DMS53 (cell line): ENCODE measurements at places on chromosomes 5 and 9.

DNA sequence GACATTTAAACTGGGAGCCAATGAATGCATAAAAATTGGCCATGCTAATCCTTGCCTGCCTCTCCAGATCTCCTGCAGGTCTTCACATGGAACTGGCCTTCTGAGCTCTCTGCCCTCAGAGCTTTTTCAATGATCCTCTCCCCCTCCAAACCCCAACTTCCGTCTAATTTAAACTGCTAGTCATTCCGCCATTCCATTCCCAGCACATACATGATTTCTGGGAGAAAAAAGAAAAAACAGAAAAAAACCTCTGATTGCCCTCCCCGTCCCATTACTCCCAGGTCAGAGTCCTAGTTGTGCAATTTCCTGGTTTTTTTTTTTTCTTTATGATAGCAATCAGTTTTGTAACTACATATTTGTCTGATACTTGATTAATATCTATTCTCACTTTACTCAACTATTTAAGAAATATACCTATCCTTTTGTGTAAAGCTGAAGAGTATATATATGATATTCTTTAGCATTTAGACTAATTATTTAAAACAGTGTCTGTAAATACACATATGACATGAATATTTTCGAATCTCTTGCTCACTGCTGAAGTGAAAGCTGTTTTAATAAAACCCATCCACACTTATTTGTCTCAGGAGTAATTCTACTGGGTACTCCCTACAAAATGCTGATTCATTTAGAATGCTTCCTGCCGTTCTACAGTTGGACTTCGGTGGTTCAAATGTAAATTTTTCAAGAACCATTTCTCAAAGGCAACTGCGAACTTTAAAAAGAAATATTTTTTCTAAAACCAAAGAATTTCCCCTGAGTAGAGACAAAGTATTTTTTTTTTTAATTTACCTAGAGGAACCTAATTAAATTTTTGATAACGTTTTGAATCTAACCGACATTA lies 1.6 kb downstream of the HINT1 start:
- DNase-seq: peak; percentile 44

- peak; percentile 97 for DNase-seq
Measured at GRCh38 chr5:168268949-168269936, 22.2 kb upstream of the WWC1 start.

- no peak for DNase-seq
Measured at GRCh38 chr5:66812291-66812690, 216.1 kb downstream of the MAST4 start.

DNA sequence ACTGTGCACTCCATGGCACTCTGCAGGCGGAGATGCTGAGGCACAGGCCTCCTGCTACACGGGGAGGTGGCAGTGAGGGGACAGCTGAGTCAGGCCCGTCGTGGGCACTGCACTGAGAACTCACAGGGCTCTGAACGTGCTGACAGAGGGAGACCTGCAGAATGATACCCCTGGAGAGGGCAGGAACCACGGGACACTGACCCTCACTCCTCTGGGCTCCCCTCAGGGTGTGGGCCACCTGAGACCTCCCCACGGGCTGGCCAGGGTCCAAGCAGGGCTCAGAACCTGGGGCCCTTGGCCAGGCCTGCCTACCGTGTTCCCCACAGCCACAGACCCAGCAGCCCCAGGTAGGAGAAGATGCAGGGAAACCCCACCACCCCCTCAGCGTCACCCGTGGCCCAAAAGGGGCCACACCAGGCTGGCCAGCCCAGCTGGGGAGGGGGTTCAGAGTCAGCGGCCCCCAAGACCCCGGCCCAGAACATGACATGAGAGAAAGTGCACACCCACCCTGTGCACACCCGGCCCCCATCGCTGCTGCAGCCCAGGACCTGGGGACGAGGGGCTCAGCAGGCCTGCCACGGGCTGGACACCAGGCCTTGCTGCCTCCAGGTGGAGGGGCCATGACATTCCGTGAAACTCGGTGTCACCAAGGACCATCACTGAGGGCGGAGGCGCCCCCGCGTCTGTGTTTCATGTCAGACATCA lies 30.9 kb downstream of the GLT6D1 start:
- DNase-seq: no peak

- DNase-seq: no peak
Measured at GRCh38 chr9:546797-547223, 294.7 kb upstream of the DMRT1 start.

DNA sequence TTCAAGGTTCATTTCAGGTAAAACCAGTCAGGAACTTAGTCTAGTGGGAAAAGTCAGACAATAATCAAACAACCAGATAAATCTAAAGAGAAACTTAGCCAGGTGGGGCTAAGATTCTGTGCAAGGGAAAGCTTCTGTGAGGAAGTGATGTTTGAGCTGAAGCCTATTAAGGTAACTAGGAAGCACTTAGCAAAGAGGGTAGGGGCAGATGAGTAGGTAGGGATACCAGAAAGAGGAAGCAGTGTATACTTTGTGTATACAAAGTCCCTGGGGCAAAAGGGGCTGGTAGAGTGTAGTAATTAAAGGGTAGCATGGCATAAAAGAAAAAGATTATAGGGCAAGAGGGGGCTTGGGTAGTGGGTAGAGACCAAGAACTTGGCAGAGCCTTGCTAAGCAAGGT lies 3.6 kb upstream of the SPATA24 start:
- DNase-seq: no peak

GRCh38 chr5:180121826-180122413 lies 50.4 kb upstream of the RNF130 start:
- DNase-seq: no peak

- DNase-seq: no peak
Measured at GRCh38 chr9:86062845-86063693, 36.3 kb downstream of the GOLM1 start.

DNA sequence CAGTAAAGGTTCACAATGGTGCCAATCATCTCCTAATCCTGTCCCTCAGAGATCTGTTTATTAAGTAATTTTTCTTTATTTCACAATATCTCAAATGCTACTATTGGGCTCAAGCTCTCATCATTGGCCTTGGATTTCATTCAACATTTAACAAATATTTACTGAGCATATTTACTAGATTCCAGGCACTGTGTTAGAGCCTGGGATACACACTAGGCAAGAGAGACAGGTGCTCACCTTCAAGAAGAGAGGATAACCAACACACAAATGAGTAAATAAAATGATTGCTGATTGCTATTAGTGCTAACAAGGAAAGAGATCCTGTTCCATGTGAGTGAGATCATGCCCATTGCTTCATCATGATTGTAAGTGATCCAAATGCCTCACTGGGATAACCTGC lies 27.4 kb downstream of the PPP2R2B start:
- peak; percentile 52 for DNase-seq

GRCh38 chr9:266228-266627 lies 51.6 kb downstream of the DOCK8 start:
- DNase-seq: no peak

DNA sequence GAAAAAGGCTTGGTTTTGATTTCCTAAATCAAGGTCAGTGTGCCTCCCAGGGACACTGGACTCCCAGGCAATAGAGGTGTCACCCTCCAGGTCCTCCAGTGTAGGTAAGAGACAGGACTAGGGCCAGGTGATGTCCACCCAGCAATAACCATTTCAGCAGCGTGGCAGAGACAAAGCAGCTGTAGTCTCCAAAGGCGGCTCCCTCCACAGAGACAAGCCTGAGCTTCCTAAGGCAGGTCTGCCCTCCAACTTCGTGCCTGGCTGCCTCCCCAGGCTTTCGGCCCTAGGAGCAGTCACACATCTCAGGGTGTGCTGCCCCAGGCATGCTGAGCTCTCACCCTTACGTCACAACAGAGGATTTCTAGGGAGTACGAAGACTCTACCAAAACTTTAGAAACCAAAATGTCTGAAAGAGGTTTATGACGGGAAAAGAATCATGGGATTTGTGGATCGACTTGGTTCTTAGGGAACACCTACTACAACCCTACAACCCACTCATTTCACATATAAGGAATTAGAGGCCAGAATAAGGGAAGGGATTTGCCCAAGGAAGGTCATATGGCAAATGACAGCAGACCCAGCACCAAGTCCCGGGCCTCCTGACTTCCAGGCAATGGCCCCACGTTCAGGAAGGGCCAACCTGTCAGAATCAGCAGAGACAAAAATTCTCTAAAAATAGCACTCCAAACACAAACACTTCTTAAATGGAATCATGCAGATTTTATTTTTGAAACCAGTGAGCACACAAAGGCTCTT lies 105.5 kb downstream of the KLHL3 start:
- no peak for DNase-seq

DNA sequence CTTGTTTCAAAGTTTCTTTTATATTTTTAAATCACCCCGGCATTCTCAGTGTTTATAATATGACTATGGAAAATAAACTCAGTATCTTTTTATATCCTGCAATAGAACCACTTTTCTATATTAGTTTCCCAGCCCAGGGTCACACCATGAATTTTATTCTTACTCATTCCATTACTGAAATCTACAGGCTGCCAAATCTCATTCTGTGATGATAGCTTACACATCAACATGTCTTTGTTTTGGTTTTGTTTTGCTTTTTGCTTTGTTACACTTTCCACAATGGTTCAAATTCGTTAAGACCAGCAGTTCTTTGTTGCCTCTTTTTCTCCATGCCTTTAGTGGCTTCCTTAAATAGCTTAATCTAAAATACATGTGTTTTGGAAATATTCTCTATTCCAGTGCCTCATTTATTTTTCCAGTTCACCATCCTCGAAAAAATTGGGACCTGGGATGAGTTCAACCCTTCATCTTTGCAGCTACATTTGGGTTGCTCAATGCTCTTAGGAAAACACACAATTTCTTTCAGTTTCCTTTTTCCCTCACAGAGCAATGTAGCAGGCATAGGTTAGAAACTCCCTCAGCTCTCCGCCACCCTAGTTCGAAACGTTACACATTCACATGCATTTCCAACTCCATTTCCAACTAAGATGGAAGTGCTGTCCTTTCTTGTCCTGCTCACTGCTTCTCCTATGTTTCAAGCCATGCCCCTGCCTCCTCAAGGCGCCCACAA lies 1146.3 kb downstream of the MAT2B start:
- DNase-seq: no peak

- DNase-seq: no peak
Measured at GRCh38 chr5:124957063-124957462, 210.6 kb upstream of the ZNF608 start.

DNA sequence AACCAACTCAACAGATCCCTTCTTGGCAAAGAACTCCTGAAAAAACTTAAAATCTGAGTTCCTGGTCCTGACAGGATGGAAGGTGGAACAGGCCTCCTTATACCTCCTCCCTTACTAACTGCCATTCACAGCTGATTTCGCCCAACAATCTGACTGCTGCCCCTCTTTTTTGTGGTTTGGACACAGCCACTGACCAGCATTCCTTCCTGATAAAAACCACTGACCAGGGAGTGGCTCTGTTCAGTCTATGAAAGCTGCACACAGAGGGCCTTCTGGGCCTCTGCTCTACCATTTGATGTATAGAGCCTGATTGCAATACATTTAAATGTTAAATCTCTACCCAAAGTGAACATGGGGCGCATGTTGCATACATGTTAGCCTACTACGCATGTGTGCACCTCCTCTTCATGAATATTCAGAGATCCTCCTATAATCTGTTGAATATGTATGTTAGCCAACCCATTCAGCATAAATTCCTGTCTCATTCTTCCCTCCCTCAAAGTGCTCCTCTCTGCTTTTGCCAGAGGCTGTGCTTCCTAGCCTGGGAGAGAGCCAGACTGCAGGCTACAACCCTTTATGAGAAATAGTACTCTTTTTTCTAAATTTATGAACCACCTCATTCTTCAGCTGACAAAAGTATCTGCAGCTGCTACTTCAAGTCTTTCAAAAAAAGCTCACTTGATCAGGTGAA lies 93.7 kb upstream of the MRPS30 start:
- DNase-seq: no peak

DNA sequence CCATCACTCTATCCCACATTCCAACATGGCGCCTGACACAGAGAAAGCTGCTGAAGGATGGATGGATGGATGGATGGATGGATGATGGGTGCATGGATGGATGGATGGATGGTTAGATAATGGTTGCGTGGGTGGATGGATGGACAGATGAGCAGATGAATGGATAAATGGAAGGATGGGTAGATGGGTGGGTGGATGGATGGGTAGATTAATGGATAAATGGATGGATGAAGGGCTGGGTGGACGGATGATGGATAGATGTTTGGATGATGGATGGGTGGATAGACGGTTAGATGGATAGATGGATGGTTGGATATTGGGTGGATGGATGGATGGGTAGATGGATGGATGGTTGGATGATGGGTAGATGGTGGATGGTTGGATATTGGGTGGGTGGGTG lies 4.5 kb downstream of the LCN12 start:
- no peak for DNase-seq

GRCh38 chr9:85702726-85703289 lies 38.9 kb downstream of the AGTPBP1 start:
- DNase-seq: no peak

DNA sequence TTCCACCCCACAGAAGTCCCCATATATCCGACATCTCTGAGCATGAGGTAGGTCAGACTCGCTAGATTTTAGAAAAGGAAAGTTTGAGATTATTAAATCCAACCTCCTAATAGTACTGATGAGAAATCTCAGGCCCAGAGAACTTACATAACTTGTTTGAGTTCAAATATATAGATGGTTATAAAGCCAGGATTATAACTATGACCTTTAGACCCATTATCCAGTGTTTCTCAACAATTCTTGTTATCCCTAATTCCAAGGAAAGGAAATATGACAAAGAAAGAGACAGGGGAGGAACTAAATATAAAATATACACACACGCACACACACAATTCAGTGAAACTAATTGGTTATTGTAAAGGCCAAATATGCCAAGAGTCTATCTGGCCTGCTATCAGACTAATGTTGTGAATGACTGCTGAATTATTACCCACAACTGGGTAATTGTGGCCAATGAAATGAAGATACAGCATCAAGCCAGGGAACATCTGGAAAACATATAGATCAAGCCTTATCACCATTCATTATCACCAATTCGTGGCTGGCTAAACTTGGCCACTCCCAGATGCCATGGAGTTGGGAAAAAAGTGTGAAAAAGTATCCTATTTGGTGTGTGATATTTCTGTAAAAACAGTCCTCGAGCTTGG lies 248.4 kb downstream of the PRELID2 start:
- DNase-seq: no peak

GRCh38 chr9:132422574-132422973 lies 12.6 kb downstream of the CFAP77 start:
- no peak for DNase-seq

DNA sequence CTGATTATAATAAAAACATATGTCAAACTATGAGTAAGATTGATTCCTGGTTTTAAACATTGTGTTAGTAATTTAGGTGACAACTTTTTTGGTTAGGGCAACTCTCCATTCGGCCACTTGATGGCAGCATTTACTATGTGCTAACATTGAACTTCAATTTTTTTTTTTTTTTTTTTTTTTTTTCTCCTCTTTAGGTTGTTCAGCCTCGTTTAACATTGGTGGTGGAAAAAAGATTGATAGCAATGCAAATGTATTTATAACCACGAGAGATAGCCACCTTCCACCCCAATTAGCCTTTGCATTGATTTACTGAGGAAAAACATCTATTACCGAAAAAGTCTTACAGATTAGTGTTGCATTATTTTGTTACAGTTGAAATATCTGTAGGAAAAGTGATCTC lies 159.1 kb downstream of the CSNK1G3 start:
- peak; percentile 76 for DNase-seq

GRCh38 chr5:76926329-76927105 lies 26.3 kb upstream of the CRHBP start:
- no peak for DNase-seq
